ENCODE measurements at places on chromosomes 6 and 20.

GRCh38 chr6:15952231-15953151 lies 176.4 kb upstream of the MYLIP start:
- no peak for DNase-seq

GRCh38 chr6:8041913-8042583 lies 22.1 kb downstream of the BLOC1S5 start:
- DNase-seq = no peak

- DNase-seq = no peak
Observed at GRCh38 chr20:32333988-32334885, 23.9 kb upstream of the ASXL1 start.

GRCh38 chr6:87817183-87817582 lies 115.2 kb upstream of the AKIRIN2 start:
- DNase-seq = no peak

DNA sequence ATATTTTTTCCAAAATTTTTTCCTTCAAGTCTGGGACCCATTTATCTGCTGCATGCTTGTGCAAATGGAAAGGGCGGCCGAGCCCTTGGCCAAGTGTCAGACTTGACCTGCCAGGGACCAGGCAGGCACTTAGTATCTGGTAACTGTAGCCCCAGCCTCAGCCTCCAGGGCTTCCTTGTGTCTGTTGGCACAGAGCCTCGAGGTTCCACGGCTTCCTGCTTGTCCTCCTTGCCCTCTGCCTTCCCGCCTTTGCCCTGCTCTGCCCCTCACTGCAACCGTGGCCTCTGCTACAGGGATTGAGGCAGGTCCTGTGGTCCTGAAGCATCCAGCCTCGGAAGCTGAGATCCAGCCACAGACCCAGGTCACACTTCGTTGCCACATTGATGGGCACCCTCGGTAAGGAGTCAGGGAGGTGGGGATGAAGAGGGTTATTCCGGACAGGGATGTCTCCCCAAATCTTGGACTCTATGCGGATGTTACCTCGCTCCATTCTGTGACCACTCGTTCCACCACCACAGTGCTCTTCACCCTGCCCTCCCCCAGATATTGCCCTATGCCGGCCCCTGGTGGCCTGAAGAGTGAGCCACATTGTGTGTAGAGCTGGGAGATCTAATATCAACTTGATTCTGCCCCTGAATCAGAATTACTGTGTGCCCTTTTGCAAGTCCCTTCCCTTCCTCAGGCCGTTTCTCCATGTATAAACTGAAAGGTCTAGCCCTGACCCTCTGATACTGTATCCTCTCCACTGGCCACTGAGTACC lies 41.5 kb upstream of the SRF start:
- DNase-seq = no peak

GRCh38 chr6:83218646-83219045 lies 25.5 kb downstream of the RWDD2A start:
- DNase-seq = no peak

- peak; percentile 42 for DNase-seq
Observed at GRCh38 chr6:155939253-155939652, 483.6 kb upstream of the NOX3 start.

GRCh38 chr6:142218446-142218845 lies 71.4 kb downstream of the VTA1 start:
- no peak for DNase-seq

GRCh38 chr20:982754-983153 lies 19.4 kb downstream of the RSPO4 start:
- no peak for DNase-seq

- DNase-seq = no peak
Observed at GRCh38 chr6:113120224-113120581, 736.9 kb upstream of the MARCKS start.

DNA sequence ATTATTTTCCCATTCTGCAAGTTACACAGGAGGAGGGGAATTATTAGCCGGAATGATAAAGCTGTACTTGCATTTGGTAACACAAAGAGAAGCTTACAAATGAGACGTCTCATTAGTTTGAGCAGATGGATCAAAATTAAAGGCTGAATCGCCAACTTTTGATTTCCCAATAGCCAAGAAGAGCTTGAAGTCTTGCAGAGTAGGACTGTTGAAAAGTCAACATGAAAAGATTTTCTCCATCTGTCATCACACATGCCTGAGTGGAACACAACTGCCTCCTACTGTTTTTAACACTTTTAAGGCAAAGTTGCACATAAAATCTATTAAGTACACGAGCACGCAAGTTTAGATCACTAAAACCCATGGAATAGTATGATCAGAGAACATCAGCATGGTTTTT lies 176.2 kb downstream of the ASCC3 start:
- DNase-seq = no peak

DNA sequence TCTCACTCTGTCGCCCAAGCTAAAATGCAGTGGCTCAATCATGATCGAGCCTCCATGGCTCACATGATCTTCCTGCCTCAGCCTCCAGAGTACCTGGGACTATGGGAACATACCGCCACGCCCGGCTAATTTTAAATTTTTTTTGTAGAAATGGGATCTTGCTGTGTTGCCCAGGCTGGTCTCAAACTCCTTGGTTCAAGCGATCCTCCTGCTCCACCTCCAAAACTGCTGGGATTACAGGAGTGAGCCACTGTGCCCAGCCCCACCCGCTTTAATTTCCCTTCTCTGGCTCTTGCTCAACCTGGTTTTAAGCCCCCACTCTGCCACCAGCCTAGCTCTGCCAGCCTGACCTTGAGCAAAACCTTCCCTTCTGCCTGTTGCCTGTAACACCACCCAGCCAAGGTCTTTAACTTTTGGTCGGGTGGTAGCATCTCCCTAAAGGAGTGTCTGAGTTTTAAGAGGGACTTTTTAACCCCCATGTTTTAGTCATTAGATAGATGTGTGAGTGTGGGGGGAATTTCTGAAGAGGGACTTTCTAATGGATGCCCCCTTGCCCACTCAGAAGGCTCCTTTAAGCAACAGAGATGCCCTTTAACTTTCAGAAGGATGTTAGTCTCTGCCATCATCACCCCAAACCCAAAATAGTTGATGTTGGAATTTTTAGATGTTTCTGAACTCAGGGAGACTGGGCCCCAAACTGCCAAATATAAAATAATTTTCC lies 71.8 kb upstream of the FOXP4 start:
- no peak for DNase-seq

DNA sequence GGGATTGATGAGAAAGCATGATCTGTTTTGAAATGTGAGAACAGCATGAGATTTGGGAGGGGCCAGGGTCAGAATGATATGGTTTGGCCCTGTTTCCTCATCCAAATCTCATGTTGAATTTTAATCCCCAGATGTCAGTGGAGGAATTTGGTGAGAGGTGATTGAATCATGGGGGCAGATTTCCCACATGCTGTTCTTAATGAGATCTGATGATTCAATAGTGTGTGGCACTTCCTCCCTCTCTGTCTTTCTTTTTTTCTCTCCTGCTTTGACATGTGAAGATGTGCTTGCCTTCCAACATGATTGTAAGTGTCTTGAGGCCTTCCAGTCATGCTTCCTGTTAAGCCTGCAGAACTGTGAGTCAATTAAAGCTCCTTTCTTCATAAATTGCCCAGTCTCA lies 1060.3 kb upstream of the CITED2 start:
- no peak for DNase-seq

- DNase-seq = no peak
Observed at GRCh38 chr6:36320475-36320874, 16.2 kb downstream of the BNIP5 start.

DNA sequence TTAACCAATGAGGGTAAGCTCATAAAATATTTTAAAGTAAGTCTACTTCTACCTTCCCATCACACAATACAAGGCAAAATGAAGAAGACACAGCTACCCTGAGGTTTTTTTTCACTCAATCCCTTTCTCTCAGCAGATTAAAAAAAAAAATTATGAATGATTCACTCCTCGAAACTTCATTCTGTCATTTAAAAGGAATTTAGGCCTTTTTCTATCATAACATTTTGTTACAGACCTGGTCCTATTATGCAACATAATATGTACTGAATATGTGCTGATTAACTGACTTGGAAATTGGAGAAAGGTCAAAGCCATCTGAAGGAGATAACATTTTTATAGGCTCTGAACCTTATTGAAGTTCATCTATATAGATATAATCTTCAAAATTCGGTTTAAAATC lies 45.5 kb downstream of the PRL start:
- DNase-seq = no peak

GRCh38 chr6:170423814-170424603 lies 117.5 kb downstream of the FAM120B start:
- no peak for DNase-seq

GRCh38 chr20:8997701-8998117 lies 71.2 kb upstream of the PLCB4 start:
- DNase-seq = no peak

GRCh38 chr6:129493354-129493902 lies 216.5 kb downstream of the ARHGAP18 start:
- DNase-seq = no peak

DNA sequence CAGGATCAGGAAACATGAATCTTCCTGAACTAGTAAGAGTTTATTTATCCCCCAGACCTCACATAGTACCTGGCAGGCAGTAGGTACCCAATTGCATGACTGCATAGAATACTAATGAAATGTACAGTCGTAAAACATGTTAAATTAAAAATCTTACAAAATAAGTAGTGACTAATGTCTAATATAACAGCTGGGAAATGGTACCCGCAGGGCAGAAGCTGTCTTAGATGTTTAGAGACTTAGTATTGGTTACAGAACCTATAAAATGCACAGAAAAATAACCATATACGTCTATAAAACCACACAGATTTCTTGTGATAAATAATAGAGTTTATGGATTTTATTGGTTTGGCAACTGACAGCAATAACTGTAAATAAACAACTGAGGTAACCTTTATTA lies 139.1 kb upstream of the GMDS start:
- DNase-seq = no peak

GRCh38 chr6:46207174-46207573 lies 36.4 kb upstream of the ENPP5 start:
- no peak for DNase-seq

- DNase-seq = no peak
Observed at GRCh38 chr6:21258665-21259064, 334.9 kb upstream of the SOX4 start.

GRCh38 chr6:132198896-132199295 lies 202.4 kb downstream of the MOXD1 start:
- no peak for DNase-seq

- DNase-seq = peak; percentile 14
Observed at GRCh38 chr6:149723771-149724417, 6.0 kb upstream of the LATS1 start.

DNA sequence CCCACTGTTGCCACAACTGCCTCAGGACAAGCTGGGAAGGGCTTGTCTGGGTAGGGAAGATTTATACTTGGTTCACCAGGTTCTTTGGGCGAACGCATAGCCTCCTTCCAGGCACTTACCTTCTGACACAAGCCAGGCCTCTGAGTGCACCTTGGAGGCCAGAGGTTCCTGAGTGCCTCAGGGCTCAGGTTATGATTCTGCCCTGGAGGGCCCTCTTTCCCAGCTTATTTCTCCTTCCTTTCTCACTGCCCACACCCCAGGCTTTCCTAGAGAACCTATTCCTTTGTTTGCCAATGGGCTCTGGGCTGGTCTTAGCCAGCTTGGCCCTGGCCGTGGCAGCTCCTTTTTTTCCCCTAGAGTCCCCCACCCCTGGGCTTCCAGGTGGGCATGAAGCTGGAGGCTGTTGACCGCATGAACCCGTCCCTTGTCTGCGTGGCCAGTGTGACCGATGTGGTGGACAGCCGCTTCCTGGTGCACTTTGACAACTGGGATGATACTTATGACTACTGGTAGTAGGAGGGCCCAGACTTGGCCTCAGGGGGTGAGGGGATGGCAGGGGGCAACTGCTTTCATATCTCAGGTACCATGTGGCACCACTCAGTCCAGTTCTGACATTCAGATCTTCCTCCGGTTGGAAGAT lies 25.0 kb downstream of the L3MBTL1 start:
- no peak for DNase-seq

DNA sequence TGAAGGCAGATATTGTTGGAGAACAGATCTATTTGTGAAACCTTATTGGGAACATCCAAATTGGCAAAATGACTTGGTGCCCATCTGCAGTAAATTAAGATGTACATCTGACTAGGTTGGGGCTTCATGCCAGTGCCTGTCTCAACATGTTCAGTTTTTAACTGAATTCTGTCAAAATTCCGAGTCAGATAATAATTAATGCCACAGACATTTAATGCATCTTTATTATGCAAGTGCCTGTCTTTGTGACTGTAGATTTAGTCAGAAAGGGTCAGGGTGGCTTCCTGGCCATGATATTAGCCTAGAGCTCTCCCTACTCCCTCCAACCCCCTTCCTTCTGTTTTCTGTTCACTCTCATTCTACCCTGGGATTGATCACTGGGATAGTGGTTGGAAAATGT lies 199.3 kb upstream of the FLRT3 start:
- DNase-seq = no peak

GRCh38 chr6:16168858-16169257 lies 40.0 kb downstream of the MYLIP start:
- peak; percentile 26 for DNase-seq

DNA sequence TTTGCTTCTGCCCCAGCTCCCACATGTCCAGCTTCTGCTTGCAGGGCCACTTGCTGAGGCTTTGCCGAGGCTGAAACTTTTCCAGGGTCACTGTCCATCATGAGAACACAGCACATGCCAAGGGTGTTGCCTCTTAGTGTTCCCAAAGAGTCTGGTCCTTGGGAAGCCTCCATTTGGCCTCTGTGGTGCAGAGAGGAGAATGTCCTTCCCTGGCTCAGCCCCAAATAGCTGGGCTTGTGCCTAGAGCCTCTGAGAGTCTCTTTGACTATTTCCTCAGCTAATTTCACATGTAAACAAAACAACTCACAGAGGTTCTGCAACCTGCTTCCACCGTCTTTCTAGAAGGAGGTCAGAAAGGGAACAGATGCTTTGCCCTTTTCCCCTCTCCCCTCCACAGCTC lies 40.4 kb upstream of the RAB23 start:
- DNase-seq = no peak

- DNase-seq = no peak
Observed at GRCh38 chr20:41047975-41048305, 19.3 kb downstream of the TOP1 start.

DNA sequence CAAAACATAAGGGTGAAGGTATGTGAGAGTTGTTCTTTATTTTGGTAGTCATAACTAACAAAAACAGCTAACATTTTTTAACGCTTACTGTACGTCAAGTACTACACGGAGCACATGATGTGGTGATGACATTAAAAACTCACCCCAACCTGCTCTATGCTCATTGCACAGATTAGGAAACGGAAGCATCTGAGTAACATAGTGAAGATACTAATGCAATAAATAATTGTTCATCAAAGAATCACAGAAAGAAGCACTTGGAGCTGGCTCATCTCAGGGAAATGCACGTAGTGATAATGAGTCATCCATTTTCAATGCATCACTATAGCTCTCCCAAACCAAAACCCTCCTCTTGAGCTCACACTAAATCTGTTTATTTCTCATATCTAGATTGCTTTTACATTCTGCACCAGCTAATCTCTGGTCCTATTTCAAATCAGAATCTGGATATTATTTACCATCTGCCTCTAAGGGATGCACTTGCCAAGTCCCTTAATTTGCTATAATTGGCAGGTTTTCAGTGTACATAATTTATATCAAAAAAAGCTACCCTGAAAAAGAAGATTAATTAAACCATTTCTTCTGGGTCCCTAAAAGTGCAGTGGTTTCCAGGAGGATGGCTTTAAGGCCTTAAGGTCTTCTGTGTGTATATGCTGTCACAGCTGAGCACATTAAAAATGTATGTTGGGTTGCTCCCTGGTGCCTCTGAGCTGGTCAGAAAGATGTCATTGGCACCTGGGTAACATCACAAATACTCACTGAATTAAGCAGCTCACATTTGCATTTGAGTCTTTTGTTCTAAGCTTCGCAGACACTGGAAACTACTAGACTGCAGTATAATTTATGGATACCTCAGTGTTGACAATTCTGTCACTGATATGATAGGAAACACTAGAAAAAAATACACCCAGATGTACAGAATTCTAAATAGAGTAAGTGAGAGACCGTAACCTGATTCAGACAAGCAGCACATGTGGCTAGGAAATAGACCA lies 677.4 kb upstream of the CITED2 start:
- DNase-seq = peak; percentile 12
